ENCODE measurements at places on chromosomes 4 and X. TPM values are rescaled to one million over a fixed set of nuclear protein-coding genes. Genes with fewer than 3 reads are reported as not detected.

Gene TMSB15A
- total RNA-seq, result 0.44 TPM

Gene ART3
- total RNA-seq, result 1.2 TPM

Gene ALB
- not detected for total RNA-seq

Gene DRP2
- total RNA-seq, result 1.3 TPM

Gene HPF1
- 20.6 TPM for total RNA-seq

Gene OPHN1
- total RNA-seq, result 2.9 TPM

Gene PAGE4
- total RNA-seq, result not detected

Gene SH3RF1
- total RNA-seq, result 21.2 TPM

Gene RGN
- total RNA-seq, result 0.35 TPM

Gene ITGB1BP2
- 2.1 TPM for total RNA-seq

Gene YIPF6
- 12.8 TPM for total RNA-seq

Gene DSPP
- not detected for total RNA-seq

Gene TET2
- 15.5 TPM for total RNA-seq

Gene PPP4R3C
- not detected for total RNA-seq

Gene MAGEA4
- not detected for total RNA-seq

Gene SOX3
- not detected for total RNA-seq

Gene SPACA5B
- not detected for total RNA-seq

Gene SHROOM3
- 9.5 TPM for total RNA-seq

Gene NAA11
- not detected for total RNA-seq

Gene MAGEA8
- not detected for total RNA-seq

Gene CAMK2D
- 24.1 TPM for total RNA-seq

Gene CT45A3
- total RNA-seq, result not detected

Gene SSX2
- total RNA-seq, result not detected

Gene GCNA
- total RNA-seq, result 2.5 TPM

Gene FRG2
- total RNA-seq, result not detected

Gene RHOXF2
- not detected for total RNA-seq

Gene LRIT3
- total RNA-seq, result 0.15 TPM

Gene UGT2B17
- total RNA-seq, result not detected

Gene FRMD7
- total RNA-seq, result not detected

Gene FGB
- not detected for total RNA-seq

Gene PPM1K
- 5.8 TPM for total RNA-seq

Gene ENPEP
- total RNA-seq, result 0.99 TPM

Gene DRD5
- total RNA-seq, result not detected

Gene KLKB1
- 0.15 TPM for total RNA-seq

Gene LONRF3
- 5.2 TPM for total RNA-seq

Gene EREG
- 4.0 TPM for total RNA-seq

Gene PUDP
- 30.0 TPM for total RNA-seq

Gene TKTL2
- not detected for total RNA-seq

Gene HSFX1
- 2.1 TPM for total RNA-seq

Gene SMIM10
- total RNA-seq, result 0.76 TPM

Gene CLCN4
- total RNA-seq, result 5.7 TPM

Gene BMP3
- total RNA-seq, result not detected

Gene MSANTD1
- 0.64 TPM for total RNA-seq

Gene MXRA5
- total RNA-seq, result 0.44 TPM

Gene P2RY4
- not detected for total RNA-seq

Gene NMU
- total RNA-seq, result 1.7 TPM
